ENCODE measurements at places on chromosomes 5 and 9. TPM values are rescaled to one million over a fixed set of nuclear protein-coding genes. Genes with fewer than 3 reads are reported as not detected.

Gene DPYSL3
- 27.6 TPM for total RNA-seq

Gene DAB2IP
- 159 TPM for total RNA-seq

Gene TRIM23
- total RNA-seq = 3.4 TPM

Gene TIMD4
- 3.0 TPM for total RNA-seq

Gene C5orf52
- not detected for total RNA-seq

Gene SPTAN1
- total RNA-seq = 353 TPM

Gene SLC6A19
- 69.5 TPM for total RNA-seq

Gene CTNND2
- total RNA-seq = 2.1 TPM

Gene MARVELD2
- 48.7 TPM for total RNA-seq

Gene PAEP
- total RNA-seq = not detected

DNA sequence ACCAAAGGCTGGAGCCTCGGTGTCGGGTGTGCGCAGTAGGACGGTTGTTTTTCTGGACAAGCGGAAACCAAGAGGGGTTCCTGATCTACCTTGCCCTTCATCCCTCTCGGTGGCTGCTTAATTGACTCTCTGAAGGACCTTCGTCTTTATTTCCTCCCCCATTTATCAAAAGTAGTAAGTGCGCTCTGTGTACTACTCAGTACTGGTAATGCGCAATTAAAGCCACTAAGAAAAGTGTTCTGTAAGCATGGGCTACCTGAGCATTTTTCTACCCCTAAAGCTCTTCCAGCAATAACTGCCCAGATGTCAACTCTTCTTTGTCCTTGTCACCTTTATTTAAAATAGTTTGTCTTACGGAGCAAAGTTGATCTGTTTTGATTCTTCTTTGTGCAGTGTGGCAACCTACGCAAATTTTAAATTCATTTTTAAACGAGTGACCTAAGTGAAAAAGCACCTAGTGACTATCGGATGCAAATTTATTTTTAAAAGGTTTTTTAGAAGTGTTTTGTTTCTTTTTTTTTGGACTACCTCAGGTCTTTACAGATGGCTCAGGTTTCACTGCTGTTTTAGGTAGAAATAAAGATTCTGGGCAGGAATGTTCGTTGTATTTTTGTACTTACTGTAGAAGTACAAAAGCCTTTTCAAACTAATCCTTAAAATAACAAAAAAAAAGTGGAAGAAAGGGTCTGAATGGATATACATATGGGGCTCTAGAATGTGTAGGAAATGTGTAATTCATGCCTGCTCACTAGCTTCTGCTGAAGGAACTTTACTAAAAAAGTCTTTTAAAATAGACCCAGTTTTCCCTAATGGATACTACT is 2.0 kb downstream of the JMY start:
- DNase-seq = no peak

DNA sequence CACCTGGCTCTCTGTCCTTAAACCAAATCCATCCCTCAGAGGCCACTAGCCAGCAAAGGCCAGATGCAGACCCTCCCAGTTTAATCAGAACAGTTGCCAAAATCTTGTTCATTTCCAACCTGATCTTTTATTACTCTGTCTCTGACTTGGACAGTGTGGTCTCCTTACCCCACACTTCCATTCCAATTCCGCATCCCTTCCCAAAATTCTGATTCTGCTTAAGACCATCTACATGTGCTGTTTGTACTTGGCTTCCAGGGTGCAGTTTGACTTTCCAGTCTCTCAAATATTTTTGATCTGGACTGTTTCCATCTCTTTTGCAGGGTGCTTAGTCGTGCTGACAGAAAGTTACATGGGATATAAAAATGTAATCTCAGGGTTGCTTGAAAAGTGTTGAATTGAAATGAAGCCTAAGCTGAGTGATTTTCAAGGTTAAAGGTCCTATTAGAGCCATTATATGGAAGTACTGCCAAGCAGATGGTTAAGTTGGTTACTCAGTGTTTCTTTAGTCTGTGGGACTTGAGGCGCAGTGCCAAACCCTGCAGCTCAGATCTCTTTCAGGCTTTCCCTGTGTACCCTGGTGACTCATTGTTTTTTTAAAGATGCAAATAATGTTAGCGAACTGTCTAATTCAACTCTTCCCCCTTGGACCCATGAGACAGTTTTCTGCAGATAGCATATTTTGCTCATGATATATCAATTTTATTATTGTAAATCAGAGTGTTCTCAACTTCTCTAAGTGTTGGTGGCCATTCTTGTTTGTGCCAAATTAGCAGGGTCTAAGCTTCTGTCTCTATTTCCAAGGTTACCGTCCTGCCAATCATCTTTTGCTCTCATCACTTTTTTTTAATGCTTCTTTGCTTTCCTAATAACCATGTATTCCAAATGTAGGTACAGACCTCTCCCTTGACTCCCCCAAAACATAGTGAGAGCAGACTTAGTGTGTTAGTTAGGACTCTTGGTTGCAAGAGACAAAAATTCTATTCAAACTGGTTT is 18.2 kb upstream of the DCP2 start:
- DNase-seq = peak; percentile 29

DNA sequence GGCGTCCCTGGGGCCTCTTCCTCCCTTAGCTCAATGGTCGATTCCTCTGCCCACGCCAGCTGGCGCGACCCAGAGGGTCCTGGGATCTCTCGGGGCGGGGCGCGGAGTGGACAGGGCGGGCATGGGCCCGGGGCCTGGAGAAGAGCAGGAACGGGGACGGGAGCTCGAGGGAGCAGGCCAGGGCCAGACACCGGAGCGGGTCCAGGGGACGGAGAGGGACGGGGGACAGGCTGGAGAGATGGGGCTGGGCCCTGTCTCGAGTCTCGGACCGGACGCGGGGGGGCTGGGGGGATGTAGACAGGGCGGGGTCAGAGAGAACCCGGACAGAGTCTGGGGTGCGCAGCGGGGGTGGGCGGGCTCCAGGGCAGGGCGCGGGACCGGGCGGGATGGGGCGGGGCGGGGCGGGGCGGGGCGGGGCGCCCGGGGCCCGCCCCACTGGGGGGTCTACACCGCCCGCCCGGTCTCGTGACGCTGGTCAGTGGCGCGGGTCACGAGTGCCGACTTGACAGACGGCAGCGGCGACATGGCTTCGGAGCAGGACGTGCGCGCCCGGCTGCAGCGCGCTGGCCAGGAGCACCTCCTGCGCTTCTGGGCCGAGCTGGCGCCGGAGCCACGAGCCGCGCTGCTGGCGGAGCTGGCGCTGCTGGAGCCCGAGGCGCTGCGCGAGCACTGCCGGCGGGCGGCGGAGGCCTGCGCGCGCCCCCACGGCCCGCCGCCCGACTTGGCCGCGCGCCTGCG is at the start of gene UAP1L1:
Gene UAP1L1 (plus strand): TSS at position 508 of the 738 bp plus-strand sequence. CDS start 16 bp downstream, at position 524.
- DNase-seq = peak; percentile 81

- no peak for DNase-seq
These were observed 72.8 kb downstream of the MED27 start for GRCh38 chr9:132006677-132007370.

DNA sequence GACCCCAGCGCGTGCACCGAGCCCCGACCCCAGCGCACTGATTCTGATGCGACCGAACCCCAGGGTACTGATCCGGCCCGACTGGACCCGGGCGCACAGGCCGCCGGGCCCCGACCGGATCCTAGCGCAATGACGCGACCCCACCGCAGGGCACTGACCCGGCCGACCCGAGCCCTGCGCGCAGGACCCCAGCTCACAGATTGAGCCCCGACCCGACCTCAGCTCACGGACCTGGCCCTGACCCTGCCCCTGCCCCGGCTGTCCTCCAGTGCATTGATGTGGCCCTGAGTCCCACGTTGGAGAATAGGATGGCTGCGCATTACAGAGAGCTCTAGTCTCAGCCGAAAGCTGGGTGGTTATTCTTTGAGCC is 438 bp downstream of the TRIP13 start:
- no peak for DNase-seq

GRCh38 chr5:7742241-7742656 is 108.7 kb downstream of the CFAP90 start:
- no peak for DNase-seq

DNA sequence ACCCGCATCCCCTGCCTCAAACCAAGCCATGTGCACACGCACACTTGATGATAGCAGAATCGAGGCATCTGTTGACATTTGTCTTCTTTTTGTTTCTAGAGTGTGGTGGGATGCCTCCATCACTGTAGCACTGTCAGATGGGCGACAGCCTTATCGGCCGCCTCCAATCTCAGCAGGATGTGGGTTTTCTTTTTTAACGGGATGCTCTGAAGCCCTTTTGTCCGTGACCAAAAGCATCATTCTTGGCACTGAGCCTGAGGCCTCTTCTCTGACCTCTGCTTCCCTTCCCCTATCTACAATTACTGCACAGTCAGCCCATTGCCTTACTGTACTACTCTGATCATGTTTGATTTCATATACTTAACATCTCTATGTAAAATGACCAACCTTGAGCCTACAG is 78.3 kb downstream of the LMNB1 start:
- DNase-seq = no peak

DNA sequence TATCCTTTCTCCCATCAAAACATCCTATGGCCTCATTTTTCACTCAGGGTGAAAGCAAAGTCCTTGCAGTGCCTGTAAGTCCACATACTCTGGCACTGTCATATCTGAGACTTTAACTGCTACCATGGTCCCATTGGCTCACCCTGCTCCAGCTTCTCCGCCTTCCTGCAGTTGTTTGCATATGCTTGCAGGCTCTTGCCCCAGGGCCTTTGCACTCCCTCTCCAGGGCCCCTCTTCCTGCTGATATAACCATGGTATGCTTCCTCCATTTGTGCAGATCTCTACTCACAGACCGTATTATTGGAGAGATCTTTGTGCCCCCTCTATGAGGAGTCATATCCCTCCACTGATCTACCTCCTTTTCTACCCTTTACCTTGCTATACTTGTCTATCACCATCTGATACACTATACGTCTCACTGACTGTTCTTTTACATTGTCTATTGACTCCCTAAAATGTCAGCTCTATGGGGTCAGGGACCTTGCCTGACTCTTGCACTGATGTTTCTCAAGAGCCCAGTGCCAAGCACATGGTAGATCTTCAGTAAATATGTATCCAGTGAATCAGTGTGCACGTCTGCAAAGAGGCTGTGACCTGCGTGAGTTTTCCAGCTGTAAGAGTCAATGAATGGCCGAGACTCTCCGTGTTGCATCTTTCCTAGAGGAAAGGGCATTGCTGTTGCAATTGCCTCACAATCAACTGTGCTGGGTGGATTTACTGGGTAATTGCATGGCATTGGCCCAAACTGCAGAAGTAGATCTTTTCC is 81.7 kb upstream of the CPEB4 start:
- DNase-seq = no peak

GRCh38 chr5:82418608-82418950 is 140.4 kb upstream of the RPS23 start:
- no peak for DNase-seq

- no peak for DNase-seq
These were observed 592.2 kb downstream of the ANXA1 start for GRCh38 chr9:73743826-73744225.

- DNase-seq = no peak
These were observed 6.8 kb upstream of the ANKRD31 start for GRCh38 chr5:75243510-75243909.

DNA sequence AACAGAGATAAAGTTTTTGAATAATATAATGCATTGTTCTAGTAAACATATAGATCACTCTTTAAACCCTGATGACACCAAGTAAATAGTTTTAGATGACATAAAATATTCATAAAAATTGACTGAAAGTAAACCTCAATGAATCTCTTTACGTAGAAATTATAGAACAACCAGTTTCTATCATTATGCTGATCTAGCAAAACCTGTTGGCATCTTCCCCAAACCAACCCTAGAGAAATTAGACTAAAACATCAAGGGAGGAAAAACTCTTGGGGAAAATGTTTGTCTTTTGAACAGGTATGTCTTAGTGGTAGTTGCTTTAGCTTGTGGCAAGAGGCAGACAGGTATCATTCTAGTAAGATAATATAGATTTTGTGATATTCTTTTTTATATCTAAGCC is 747.0 kb upstream of the CDH6 start:
- DNase-seq = no peak

- no peak for DNase-seq
These were observed 20.9 kb upstream of the ZBTB43 start for GRCh38 chr9:126783949-126784348.

DNA sequence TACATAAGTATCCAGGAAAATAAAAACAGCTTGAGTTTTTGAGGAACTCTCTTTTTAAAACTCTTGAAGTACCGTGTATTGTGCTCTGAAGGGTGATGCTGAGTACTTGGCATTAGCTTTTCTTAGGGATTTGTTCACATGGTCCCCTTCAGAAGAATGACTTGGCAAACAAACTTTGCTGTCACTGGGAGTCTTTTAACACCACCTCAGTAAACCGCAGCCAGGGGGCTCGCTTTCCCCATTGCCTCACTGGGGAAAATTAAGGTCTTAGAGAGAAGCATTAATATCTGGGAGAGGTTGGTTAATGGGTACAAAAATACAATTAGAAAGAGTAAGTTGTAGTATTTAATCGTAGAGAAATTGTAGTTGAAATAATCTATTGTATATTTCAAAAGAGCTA is 105.9 kb upstream of the DAP start:
- no peak for DNase-seq

DNA sequence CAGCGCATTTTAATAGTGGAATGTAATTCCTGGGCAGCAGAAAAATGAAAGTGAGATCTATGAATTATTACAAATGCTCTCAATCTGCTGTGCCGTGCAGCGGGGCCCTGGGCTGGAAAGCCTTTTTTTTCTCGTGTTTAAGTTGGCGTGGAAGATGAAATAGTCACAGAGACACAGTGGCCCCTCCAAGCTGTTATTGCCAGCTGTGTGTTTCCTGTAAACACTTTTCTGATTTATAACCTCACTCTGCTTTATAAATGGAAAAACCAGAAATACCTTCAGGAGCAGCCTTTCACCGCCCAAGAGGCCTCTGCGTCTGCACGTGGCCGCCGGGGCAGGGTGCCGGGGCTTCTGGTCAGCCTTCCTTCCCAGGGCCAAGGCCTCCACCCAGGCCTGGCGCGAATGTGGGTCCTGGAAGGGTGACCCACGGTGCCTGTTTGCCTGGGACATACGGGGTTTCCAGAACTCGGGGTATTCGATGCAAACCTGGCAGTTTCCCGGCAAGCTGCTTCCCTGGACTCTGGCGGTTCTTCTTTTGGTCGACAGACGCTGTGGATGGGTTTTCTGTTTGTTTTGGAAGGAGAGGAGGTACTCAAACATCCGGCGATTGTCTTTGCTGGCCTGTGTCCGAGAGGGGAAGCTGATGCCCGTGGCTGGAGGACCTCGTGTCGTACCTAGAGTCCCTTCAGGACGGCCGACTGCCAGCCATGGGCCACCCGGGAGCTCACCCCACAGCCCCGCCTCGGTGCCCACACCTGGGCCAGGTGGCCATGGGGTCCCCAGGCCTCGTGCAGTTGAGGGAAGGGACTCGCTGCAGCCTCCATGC is 256.7 kb downstream of the PARP8 start:
- DNase-seq = no peak

- DNase-seq = no peak
These were observed 87.0 kb upstream of the NR5A1 start for GRCh38 chr9:124594225-124594624.

DNA sequence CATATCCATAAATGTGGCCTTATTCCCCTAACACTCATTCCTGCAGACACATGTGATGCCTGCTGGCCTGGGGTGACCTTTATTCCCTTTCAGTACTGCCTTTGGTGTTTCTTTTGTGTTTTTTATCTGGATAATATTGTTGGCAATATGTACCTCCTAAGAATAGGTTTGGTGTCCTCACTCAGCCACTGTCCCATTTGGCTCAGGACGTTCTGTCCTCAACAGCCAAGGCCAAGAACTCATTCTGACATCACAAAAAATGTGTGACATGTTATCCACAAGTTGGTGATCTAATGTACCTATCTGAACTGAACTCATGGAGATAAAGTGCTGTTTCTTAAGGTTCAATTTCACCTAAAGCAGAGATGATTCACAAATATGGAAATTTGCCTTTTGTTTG is 142.9 kb upstream of the GRAMD2B start:
- DNase-seq = no peak

- DNase-seq = no peak
These were observed 15.2 kb upstream of the SLC36A1 start for GRCh38 chr5:151432210-151432609.
